SJSA1 (cell line): ENCODE measurements at places on chromosomes 3 and 15.

DNA sequence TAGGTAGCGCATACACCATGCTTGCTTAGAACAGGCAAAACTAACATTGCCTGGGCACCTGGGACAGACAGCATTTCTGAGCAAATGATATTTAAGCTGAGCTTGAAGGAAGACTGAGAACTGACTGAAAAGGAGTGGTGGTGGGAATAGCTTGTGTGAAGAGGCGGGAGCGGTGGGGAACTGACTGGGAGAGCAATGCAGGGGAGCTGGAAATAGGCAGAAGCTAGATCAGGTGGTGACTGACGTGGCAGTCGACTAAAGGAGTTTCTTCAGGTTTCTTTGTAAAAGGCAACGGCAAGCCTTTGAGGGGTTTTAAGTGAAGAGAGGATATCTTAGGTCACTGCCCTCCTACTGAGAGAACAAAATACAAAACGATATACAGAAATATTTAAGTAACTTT is 61.8 kb downstream of the NEO1 start:
- H3K4me3 ChIP-seq: no peak overlapping the region
- H3K27me3 ChIP-seq: no peaks in the 10 kb centered on the region
- no peak for DNase-seq

DNA sequence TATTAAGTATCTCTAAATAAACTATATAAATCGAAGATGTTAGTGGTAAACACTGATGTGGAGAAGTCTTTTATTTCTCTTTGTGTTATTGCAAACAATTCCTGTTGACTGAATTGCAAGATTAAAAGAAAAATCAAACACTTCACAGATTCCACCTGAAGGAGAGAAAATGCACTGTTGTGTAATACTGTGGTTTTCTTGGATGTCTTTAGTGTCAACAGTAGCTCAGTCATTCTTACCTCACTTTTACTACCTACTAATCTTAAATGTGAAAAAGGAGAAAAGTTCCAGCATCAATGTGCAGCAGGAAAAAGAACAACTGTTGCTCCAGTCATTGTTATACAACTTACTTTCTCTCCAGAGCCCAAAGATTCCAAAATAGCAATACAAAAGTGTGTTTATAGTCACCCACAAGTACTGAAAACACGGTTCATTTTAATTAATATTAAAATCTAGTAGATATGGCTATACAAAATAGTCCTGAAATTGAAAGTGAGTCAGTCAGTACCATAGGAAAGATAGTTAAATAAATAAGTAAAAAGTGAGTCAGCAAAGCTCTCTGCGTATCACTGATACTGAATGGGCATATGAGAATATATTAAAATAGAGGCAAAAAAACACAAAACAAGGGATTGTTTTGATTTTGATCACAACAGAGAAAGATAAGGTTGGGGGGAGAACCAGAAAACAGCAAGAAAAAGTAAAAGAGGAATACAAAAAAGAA is 90.5 kb upstream of the CSPG5 start:
- peaks cover 18% of the 10 kb centered on the region for H3K36me3 ChIP-seq
- no peak overlapping the region for H3K27ac ChIP-seq
- H3K4me1 ChIP-seq: peaks cover 14% of the 10 kb centered on the region
- H3K4me3 ChIP-seq: no peak overlapping the region
- DNase-seq: no peak

- no peak overlapping the region for H3K4me3 ChIP-seq
- no peaks in the 10 kb centered on the region for H3K36me3 ChIP-seq
Observed at GRCh38 chr3:106913966-106914365, 463.3 kb upstream of the CCDC54 start.

GRCh38 chr3:58414538-58415197 is 19.0 kb downstream of the PDHB start:
- H3K4me3 ChIP-seq: no peak overlapping the region
- no peak for DNase-seq
